ENCODE measurements at places on chromosomes 2 and 18.

- no peak for DNase-seq
These were observed 101.0 kb upstream of the ZNF236 start for GRCh38 chr18:76721207-76721996.

- no peak for DNase-seq
These were observed 16.6 kb downstream of the SMC6 start for GRCh38 chr2:17736989-17737388.

DNA sequence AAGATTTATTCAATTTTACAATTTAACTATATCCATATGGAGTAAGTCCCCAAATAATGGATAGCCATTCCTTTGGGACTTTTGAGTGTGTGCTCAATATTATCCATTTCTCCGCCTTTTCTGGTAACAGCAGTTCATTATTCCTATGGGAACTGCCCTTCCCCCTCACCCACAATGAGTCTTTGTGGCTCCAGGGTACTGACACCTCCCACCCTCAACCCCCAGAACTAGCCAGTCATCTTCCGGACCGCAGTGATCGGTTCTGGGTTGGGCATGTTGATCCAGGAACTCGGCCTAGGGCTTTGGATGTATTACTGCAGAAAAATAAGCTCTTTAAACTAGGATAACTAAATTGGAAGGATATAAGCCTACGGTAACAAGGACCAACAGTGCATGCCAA, 45.4 kb upstream of the CCDC150 start:
- no peak for DNase-seq

DNA sequence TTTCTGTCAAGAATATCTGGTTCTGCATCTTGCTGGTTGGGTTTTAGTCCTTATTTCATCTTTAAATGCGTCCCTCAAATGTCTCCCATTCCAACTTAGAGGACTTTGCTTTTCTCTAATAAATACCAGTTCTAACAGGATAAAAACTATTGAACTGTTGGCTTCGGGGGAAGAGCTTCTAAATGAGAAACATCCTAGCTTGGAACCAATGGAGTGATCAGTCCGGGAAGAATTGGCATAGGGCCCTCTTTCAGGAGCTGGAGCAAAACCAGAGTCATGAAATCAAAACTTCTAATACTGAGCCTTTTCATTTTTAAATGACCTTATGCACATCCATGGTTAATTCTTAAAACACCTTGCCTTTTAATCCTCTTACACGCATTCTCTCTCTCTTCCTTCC, 401.6 kb upstream of the SMIM21 start:
- no peak for DNase-seq

DNA sequence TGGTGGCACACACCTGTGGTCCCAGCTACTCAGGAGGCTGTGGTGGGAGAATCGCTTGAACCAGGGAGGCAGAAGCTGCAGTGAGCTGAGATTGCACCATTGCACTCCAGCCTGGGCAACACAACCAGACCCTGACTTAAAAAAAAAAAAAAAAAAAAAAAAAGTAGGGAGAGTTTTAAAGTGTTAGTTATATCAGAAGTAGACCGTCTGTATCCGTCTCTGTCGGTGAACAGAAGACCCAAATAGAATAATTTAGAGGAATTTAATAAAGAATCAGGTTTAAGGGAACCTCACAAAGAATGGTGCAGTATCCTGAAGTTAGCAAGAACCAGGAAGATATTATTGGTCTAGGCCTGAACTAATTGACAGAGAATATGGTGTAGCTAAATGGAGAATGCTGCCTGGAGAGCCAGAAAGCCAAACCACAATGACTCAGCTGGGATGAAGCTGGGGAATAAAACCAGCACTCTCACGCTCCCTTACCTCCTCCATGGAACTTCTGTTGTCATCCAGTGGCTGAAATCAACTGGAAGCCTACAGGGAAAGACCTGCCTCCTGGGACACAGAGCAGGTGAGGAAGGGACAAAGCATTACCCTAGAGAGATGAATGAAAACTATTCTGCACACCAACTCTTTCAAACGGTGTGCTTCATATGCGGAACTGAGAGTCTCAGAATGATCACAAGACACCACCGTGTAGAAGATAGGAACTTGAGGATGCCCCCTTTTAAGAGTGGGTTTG, 39.1 kb upstream of the PLEKHM3 start:
- no peak for DNase-seq

- DNase-seq, result peak; percentile 61
These were observed 27.4 kb upstream of the SPR start for GRCh38 chr2:72859831-72860262.

GRCh38 chr18:21074336-21075323, 37.0 kb downstream of the ROCK1 start:
- no peak for DNase-seq

GRCh38 chr2:70977605-70978205, 725 bp upstream of the ANKRD53 start:
- DNase-seq, result no peak

GRCh38 chr18:55504808-55505207, 83.2 kb downstream of the TCF4 start:
- DNase-seq, result no peak

- DNase-seq, result no peak
These were observed 166.1 kb downstream of the ANKRD30B start for GRCh38 chr18:14914121-14914520.

- no peak for DNase-seq
These were observed 35.3 kb downstream of the MEIS1 start for GRCh38 chr2:66470199-66470598.

GRCh38 chr2:7626139-7626537, 708.9 kb downstream of the RNF144A start:
- no peak for DNase-seq

- DNase-seq, result no peak
These were observed 944.8 kb upstream of the CNTNAP5 start for GRCh38 chr2:123080331-123080730.

- no peak for DNase-seq
These were observed 29.9 kb downstream of the TPGS2 start for GRCh38 chr18:36798738-36799473.

DNA sequence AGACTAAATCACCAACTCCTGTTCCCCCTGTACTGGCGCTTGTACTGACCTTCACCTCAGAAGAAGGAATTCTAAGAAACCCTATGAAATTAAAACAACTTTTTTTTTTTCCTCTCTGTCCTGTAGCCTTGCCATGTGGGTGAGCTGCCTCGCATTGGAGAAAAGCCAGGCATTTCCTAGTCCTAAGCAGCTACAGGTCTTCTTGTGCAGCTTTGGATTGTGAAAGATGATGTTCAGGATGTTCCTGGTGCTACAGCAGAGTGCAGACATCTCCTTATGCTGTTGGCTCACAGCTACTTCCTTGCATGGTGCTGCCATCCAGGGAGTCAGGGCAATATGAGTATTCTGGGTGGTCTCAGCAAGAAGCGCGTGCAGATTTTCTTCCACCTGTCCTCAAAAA, 11.9 kb downstream of the PIK3C3 start:
- no peak for DNase-seq

DNA sequence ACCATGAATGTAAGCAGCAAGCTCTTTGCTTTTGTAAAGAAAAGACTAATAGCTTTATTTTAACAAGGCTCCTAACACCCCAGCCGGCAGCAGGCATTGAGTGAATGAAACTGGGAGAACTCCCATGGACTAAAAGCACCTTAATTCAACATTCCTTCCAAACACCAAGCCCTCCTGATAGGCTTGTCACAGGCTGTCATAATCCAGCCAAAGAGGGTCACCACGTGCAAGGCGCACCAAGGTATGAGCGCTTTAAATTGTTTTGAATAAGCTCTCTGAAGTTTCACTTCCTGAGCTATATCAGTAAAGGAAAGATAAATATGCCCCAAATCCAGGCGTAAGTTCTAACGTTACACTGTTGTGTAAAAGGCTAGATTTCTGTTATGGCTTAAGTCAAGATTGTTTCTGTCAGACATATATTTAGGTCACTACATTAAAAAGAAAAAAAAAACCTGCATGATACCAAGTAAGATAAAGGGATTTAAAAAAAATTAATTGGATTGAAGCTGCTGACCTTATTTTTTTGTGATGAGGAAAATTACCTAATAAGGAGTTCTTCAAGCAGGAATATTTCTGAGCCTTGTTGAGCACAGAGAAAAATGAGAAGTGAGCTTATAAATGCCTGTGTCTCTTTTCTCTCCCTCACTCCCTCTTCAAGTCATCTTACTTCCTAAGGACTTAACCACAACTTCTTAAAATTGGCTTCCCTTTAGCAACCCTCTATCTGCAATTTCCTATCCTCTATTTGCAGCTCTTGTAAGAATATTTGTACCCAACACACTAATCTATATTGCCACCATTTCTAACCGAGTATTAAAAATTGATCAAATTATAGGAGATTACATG, 136.1 kb upstream of the NRP2 start:
- DNase-seq, result no peak

DNA sequence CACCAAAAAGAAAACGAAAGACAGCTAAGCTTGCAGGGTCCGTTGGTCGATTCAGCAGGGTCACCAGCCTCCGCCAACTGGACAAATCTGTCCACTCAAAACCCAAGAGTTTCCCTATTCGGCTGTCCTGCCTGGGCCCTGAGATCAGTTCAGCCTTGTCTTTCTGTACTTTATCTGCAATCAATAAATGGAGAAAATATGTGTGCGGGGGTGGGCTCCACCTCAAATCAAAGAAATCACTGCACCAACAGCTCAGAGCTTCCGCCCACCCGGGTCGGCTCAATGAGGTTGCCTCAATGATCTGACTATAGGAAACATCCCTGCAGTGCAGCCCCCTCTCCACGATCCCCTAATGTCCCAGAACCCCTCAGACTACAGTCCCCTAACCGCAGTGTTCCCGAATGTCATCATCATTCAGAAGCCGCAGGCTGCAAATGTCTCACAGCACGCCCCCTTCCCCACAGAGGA, 447 bp downstream of the GGCX start:
- DNase-seq, result no peak

DNA sequence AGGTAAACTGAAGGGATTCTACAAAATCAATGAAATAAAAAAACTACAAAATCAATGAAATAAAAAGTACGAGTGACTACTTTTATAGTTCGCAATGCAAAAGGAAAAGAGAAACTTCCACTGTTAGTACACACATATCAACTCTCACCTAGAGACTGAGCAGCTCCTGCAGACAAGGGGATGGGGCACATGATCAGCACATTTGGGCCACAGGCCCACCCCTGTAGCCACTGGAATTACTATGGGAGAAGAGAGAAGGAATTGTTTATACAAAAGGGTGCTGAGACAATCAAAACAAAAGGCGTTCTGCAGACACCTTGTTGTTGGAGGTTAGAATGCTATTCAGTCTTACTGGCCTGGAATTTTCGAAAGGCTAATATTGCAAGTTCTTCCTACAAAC, 34.7 kb upstream of the CD226 start:
- no peak for DNase-seq

DNA sequence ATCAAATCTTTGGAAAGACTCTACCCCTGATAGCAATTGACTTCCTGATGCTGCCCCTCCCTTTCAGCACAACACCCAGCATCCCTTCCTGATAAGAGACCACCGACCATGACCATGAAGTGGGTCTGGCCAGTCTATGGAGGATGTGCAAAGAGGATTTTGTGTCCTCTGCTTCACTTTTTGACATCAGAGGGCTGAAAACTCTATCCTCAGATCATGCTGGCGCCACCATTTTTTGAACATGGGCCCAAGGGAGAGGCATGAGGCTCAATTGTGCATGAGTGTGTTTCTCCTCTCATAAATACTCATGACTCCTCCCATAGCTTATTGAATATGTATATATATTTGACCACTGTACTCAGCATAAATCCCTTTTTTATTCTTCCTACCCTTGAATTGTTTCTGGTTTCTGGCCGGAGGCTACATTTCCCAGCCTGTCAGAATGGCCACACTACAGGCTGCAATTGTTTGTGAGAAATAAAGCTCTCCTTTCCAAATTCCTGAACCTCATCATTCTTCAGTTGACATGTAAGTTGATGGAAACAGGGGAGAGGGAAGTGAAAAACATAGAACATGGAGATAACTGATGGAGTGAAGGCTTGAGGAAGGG, 314.1 kb downstream of the MYCN start:
- no peak for DNase-seq

- no peak for DNase-seq
These were observed 61.3 kb upstream of the SLC8A1 start for GRCh38 chr2:40513201-40513600.

DNA sequence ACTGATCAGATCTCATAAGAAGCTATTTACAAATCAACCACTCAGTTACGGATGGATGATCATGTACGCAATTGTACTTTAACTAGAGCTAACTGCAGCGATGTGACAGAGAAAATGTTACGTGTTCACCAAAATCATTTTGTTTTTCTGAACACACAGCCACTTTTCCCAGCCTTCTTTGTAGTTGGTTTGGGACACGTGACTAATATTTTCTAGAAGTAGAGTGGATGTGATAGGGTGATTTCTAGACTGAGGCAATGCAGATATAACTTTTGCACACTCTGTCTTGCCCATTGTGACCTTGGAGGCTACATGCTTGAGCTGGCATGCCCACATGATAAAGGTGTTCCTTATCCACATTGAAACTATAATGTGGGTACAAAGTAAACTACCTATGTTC, 9.9 kb upstream of the SLC9A4 start:
- no peak for DNase-seq

GRCh38 chr2:225773148-225773547, 373.6 kb downstream of the NYAP2 start:
- DNase-seq, result no peak

GRCh38 chr2:176826356-176826755, 386.2 kb upstream of the HNRNPA3 start:
- no peak for DNase-seq

DNA sequence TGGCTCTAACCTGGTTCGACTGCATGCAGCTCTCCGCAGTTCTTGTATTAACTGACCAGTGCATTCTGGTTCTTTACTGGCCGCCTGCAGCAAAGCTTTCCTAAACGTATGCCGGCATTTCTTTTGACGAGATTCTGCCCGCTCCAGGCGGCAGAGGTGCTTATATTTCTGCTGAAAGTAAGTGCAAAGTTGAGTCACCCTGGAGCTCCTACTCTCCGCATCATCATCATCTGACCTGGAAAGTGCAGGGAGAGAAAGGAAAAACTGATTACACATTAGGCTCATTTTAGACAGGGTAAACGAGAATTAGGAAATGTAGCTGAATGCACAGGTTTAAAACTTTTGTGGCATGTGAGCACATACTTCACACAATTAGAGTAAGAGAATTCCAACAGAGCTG, 57.9 kb downstream of the INO80D start:
- DNase-seq, result no peak

DNA sequence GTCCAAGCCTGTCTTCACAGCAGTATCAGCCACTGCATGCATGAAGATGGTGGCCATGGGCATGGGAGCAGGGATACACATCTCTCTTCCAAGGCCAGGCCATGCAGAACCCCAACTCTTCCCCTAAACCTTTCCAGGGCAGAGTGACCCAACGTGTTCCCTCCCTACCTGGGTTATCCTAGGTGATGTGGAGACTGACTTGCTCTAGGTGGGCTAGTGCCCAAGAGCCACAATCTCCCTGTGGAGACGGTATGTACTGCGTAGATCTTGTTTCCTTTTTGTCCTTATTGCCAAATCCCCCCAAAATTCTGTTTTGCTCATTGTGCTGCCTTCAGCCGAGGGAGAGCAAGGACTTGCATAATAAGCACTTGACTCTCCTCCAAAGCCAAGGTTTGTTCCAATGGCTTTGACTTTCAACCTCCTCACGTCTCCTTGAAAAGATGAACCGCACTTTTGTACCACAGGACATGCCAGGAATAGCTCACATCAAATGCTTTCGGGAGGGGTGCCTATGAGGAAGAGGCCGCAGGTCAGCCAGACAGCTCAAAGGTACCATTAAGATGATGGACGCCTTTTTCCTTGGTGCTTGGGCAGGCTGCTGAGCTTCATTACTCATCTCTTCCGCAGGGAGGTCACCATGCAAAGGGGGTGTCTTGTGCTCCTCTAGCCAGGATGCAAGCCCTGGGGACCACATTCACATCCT, 76.2 kb upstream of the GLI2 start:
- no peak for DNase-seq

GRCh38 chr18:28108814-28109213, 68.1 kb downstream of the CDH2 start:
- no peak for DNase-seq
